Right cardiac atrium (tissue), 5 donors: ENCODE measurements at places on chromosomes 2 and 18.
A peak's percentile ranks its signal among the peaks of the same experiment; 100 is the strongest.

GRCh38 chr2:53896864-53897263, 37.1 kb upstream of the GPR75 start:
- DNase-seq: no peak

DNA sequence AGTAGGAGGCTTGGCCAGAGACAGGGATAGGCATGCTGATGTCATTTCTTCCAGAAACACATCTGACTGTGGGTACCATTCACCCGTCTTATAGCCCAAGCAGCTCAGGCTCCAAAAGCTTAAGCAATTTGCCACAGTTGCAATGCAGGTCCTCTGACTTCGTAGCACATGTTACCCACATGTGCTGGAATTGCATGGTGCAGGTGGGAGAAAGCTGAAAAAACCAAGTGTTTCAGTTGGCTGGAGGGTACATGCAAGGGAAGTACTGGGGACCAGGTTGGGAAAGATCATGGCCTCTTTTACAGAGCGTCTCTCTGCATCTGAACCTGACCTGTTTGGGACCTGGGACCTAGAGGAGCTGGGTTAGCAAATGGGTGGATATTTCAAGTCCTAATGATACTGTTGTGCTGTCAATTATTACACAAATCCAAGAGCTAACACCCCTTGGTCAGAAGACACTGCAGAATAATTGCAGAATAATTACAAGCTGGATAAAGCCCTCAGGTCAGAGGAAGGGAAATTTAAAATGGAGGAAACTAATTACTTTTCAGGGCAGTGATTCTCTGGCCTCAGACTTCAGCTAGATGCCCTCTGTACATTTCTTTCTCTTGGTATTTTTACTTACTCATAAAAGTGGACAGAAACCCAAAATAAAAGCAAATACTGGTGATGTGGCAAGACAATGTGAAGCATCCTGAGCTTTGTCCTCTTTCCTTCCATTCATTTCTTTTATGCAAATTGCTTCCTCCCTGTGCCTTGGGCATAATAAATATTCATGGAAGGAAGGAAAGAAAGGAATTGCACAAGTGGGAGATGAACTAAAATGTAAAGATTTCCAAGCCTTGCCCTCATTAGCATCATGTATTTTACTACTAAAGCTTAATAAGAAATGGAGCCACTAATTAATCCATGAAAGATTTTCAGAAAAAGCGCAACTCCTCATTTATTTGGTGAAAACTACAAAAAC, 45.6 kb upstream of the TTC39C start:
- no peak for DNase-seq

GRCh38 chr2:24231461-24231881, 56.6 kb downstream of the FAM228A start:
- DNase-seq: no peak

GRCh38 chr2:105636109-105636740, 108.5 kb upstream of the NCK2 start:
- no peak for DNase-seq

DNA sequence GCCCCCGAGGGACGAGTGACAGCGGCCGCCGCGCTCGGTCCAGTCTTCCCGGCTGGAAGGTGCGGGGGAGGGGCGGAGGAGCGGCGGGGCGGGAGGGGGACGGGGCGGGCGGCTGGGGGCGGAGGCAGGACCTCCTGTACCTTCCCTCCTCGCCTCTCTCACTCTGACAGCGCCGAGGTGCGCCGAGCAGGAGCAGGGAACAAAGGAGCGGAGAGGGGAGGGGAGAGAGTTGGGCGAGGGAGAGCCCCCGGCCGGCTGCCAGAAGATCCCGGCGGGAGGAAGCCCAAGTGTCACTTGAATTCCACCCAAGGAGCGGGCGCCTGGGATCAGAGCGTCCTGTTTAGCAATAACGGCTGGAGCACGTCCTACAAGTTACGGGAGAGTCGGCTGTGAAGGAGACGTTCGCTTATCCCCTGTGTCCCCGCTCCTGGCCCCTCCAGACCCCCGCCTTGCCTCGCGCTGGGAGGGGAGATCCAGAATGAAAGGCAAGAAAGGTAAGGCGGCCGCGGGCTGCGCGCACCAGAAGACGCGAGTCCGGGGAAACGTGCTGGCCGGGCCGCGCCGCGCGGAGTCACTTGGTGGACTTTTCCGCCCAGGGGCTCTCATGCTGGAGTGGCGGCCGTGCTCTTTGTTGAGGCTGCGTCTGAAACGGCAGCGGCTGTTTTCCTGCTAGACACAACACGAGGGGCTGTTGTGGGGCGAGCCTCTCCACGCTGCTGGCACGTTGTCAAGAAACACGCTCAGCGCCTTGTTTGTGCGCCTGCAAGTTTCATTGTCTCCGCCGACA, at the start of gene TGIF1:
Gene TGIF1, plus strand, starts transcription at position 161 of the 787 bp plus-strand sequence. Its CDS starts 318 bp downstream, at position 479.
- DNase-seq: peak; percentile 91
